ENCODE measurements at places on chromosomes 7 and 10. TPM values are rescaled to one million over a fixed set of nuclear protein-coding genes. Genes with fewer than 3 reads are reported as not detected.

GRCh38 chr7:106281585-106282318 is 3.0 kb downstream of the NAMPT start:
- DNase-seq, result no peak

The UPK3B gene
- total RNA-seq, result 23.6 TPM

DNA sequence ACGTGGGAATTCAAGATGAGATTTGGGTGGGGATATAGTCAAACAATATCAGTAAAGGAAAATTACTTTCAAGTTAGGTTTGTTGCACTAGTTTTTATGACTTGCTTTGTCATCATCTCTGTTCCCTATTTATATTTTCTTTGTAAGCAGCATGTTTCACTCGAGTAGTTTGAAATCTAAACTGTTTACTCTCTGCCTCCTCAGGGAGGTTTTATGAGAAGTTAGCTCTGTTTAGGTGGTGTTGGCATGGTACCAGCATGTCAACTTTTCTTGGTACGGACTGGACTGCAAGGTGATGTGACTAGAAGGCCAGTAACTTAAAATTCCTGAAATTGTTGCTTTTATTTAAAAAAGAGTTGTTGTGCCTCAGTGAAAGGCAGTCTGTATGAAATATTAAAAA is 59.2 kb upstream of the MTPN start:
- DNase-seq, result no peak

- DNase-seq, result no peak
These were observed 4.8 kb upstream of the VCL start for GRCh38 chr10:73992899-73993788.

- DNase-seq, result no peak
These were observed 99.0 kb downstream of the ADRA2A start for GRCh38 chr10:111175787-111176186.

- no peak for DNase-seq
These were observed 65.1 kb downstream of the SFMBT2 start for GRCh38 chr10:7345717-7346116.

The CADPS2 gene
- total RNA-seq, result 36.0 TPM

Data from urinary bladder (tissue), 4 donors.